ENCODE measurements at places on chromosomes 5 and 9. TPM values are rescaled to one million over a fixed set of nuclear protein-coding genes. Genes with fewer than 3 reads are reported as not detected.

NR2F1-AS1 gene
- 4.0 TPM for total RNA-seq

WDR38 gene
- total RNA-seq, result 0.12 TPM

SHC3 gene
- total RNA-seq, result 0.34 TPM

PCA3 gene
- not detected for total RNA-seq
